ENCODE measurements at places on chromosomes 7 and 10. TPM values are rescaled to one million over a fixed set of nuclear protein-coding genes. Genes with fewer than 3 reads are reported as not detected.

Gene EIF3A
- 164 TPM for total RNA-seq

Gene GAD2
- not detected for total RNA-seq

Gene KCNMA1
- 1.0 TPM for total RNA-seq

Gene POR
- 42.7 TPM for total RNA-seq

DNA sequence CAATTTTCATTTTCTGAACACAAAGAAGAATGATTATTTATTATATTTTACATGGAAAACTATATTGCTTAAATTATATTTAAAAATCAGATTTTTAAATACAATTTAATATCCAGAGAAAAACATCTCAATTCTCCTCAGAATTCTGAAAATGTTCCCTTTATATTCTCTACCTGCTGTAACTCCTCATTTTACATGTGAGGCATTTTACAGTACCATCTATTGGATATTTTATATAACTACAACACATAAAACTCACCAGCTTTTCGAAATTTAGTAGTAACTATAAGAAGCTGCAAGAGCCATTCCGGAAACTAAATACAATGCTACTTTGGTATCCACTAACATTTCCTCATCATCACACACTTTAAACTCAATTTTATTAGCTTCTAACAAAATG, 264.6 kb downstream of the DGKB start:
- no peaks in the 10 kb centered on the region for H3K4me1 ChIP-seq
- no peak for DNase-seq
- H3K27me3 ChIP-seq, result no peaks in the 10 kb centered on the region
- H3K27ac ChIP-seq, result no peak overlapping the region

- peaks cover 26% of the 10 kb centered on the region for H3K4me1 ChIP-seq
- no peak for DNase-seq
- H3K4me3 ChIP-seq, result no peak overlapping the region
- peaks cover 7% of the 10 kb centered on the region for H3K36me3 ChIP-seq
Measured at GRCh38 chr10:45473126-45473525, 99.1 kb downstream of the ALOX5 start.

DNA sequence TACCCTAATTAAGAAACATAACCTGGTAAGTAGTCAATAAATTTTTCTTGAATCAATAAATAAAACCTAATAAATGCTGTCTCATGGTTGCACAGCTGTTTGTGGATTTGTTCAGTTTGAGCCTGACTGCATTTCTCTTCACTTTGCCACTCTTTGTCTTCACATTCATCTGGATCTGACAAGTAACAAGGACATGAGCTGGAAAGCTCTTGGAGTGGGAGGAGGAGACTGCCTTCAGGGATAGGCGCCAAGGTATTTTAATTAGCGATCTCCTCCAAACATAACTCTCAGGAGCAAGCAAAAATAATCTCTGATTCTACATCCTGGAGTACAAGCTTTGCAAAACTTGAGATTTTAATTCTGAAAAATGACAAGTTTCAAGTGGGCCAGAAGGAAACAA, 251.0 kb downstream of the BMPER start:
- no peak for DNase-seq
- no peaks in the 10 kb centered on the region for H3K4me1 ChIP-seq
- H3K27me3 ChIP-seq, result no peaks in the 10 kb centered on the region
- no peak overlapping the region for H3K4me3 ChIP-seq
- H3K27ac ChIP-seq, result no peak overlapping the region

DNA sequence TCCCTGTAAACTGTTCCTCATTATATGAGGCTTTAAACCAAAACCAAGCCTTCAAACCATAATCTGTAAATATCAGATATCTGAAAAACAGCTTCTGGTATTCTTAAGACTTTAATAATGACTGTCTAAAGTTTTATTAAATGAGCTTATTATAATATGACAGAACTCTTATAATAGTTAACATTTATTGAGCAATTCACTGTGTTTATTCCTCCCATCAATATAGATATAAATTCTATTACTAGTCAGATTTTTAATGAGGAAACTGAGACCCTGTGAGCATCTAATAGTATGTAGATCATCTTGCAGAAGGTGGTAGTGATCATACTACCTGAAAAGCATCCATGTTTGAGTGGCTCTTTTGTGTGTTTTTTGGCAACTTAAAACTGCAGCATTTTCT, 45.1 kb downstream of the KIF11 start:
- H3K27me3 ChIP-seq, result no peaks in the 10 kb centered on the region
- no peaks in the 10 kb centered on the region for H3K4me1 ChIP-seq
- no peak overlapping the region for H3K27ac ChIP-seq
- no peak for DNase-seq

GRCh38 chr7:156063241-156063810, 251.1 kb upstream of the SHH start:
- DNase-seq, result no peak
- H3K27ac ChIP-seq, result no peak overlapping the region
- peaks cover 5% of the 10 kb centered on the region for H3K4me1 ChIP-seq
- no peaks in the 10 kb centered on the region for H3K36me3 ChIP-seq
- no peak overlapping the region for H3K4me3 ChIP-seq

Measured in activated T-cell treated with anti-CD3 and anti-CD28 coated beads, Interleukin-2, amount 50 U/mL, for 72 hours (primary cell).